ENCODE measurements at places on chromosomes 7 and 10. TPM values are rescaled to one million over a fixed set of nuclear protein-coding genes. Genes with fewer than 3 reads are reported as not detected.

Gene RBM20
- 4.0 TPM for total RNA-seq

Gene GRM3
- total RNA-seq = not detected

Gene MOGAT3
- not detected for total RNA-seq

Gene C10orf62
- 0.06 TPM for total RNA-seq
